ENCODE measurements at places on chromosomes 13 and 19. TPM values are rescaled to one million over a fixed set of nuclear protein-coding genes. Genes with fewer than 3 reads are reported as not detected.

- no peak for DNase-seq
Observed at GRCh38 chr19:17192751-17193150, 22.4 kb upstream of the USE1 start.

GRCh38 chr19:17841371-17841809 is 6.4 kb downstream of the JAK3 start:
- DNase-seq: no peak

DNA sequence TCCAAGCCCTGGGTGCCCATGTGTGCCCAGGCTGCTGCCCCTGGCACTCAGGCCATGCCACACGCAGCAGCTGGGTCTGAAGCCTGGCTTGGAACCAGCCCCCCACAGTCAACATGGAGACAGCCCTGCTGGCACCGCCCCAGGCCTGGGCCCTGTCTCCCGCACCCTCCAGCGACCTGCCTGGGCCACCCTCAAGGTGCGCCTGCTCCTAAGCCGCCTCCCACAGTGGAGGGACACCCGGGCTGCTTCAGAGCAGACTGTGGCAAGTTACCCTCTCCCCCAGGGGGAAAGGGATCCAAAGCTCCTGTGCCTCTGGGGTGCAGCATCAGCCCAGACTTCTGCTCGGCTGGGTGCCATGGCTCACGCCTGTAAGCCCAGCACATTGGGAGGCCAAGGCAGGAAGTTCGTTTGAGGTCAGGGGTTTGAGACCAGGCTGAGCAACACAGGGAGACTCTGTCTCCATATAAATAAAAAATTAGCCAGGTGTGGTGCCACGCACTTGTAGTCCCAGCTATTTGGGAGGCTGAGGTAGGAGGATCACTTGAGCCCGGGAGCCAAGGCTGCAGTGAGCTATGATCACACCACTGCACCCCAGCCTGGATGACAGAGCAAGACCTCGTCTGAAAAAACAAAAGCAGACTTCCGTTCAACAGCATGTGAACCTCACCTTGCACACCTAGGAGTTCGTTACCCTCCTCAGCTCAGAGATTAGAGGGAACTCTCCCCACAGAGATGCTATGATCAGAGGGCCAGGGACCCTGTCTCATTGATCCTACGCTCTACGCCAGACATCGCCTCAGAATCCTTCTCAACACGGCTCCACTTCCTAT is 15.6 kb downstream of the ELL start:
- DNase-seq: no peak

DNA sequence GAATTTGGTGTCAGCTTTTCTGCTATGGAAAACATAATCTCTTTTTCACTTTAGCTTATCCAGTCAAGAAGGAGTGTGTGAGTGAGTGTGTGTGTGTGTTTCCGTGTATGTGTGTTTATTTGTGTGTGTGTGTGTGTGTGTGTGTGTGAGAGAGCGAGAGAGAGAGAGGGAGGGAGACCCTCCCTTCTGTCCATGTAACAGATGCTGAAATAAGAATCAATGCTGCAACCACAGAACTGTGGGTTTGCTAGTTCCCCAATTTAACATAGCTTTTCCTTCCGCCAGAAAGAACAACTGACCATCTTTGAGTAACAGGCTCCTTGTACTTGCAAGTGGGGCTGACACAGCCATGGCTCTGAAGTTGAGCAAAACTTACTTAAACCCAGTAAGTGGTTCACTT is 5.2 kb downstream of the LCP1 start:
- no peak for DNase-seq

- DNase-seq: no peak
Observed at GRCh38 chr13:36582977-36583376, 90.8 kb upstream of the SERTM1 start.

- DNase-seq: peak; percentile 5
Observed at GRCh38 chr19:32497391-32497790, 83.6 kb upstream of the PDCD5 start.

DNA sequence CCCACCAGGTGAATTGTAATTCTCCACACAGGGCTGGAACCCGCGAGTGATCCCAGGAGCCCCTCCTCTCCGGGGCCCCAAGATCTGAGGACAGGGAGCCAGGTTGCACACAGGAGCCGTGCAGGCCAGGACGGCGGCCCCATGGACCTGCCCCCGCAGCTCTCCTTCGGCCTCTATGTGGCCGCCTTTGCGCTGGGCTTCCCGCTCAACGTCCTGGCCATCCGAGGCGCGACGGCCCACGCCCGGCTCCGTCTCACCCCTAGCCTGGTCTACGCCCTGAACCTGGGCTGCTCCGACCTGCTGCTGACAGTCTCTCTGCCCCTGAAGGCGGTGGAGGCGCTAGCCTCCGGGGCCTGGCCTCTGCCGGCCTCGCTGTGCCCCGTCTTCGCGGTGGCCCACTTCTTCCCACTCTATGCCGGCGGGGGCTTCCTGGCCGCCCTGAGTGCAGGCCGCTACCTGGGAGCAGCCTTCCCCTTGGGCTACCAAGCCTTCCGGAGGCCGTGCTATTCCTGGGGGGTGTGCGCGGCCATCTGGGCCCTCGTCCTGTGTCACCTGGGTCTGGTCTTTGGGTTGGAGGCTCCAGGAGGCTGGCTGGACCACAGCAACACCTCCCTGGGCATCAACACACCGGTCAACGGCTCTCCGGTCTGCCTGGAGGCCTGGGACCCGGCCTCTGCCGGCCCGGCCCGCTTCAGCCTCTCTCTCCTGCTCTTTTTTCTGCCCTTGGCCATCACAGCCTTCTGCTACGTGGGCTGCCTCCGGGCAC is 3.9 kb downstream of the FFAR1 start:
- no peak for DNase-seq

- DNase-seq: no peak
Observed at GRCh38 chr19:1650650-1651567, 1.5 kb downstream of the TCF3 start.

GRCh38 chr13:23674795-23675640 is 104.8 kb downstream of the TNFRSF19 start:
- DNase-seq: no peak

- DNase-seq: no peak
Observed at GRCh38 chr13:27403727-27404385, 20.6 kb upstream of the GTF3A start.

DNA sequence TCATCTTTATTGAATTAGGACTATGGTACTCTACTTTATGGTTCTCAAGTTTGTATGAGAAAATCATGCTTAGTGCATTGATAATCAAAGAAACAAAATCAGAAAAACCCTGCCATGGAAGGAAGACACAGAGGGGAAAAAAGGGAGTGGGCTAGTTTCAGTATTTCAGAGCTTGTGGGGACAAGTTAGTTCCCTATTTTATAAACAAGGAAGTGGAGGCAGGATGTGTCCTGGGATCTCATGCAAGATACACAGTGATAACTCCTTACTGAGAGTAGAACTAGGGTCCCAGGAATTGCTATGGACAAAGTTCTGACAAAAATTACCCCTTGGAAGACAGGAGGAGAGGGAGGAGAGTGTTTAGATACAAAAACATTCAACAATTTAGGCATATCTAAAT is 1277.3 kb downstream of the UQCRFS1 start:
- no peak for DNase-seq

NRTN gene
- 2.2 TPM for polyA plus RNA-seq

SULT2A1 gene
- 0.33 TPM for polyA plus RNA-seq

PROZ gene
- polyA plus RNA-seq: 1.6 TPM

TEX26 gene
- polyA plus RNA-seq: 2.5 TPM

FFAR3 gene
- not detected for polyA plus RNA-seq

METTL21C gene
- polyA plus RNA-seq: 0.33 TPM

LSM14A gene
- polyA plus RNA-seq: 194 TPM

MYO1F gene
- 3.3 TPM for polyA plus RNA-seq

S1PR5 gene
- 1.3 TPM for polyA plus RNA-seq

Data from right renal cortex interstitium (tissue), 3 donors.